Left renal pelvis (tissue), 4 donors: ENCODE measurements at places on chromosomes 5 and 9. TPM values are rescaled to one million over a fixed set of nuclear protein-coding genes. Genes with fewer than 3 reads are reported as not detected.

DNA sequence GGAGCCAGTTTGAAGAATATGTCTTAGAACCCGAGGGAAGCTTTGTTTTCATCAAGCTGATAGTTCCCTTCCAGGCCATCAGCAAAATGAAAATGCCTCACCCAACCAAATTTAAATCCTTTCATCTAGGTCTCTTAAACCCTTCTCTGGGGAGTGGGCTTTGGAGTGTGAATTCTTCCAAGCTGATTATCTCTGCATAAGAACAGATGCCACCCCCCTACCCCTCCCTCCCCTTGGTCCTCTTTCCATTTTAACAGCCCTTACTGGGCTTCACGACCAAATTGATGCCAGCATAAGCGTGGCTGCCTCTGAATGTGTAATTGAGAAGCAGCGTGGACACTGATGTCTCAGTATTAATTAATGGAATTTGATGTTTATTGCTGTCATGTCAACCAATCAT is 509.7 kb upstream of the CLINT1 start:
- no peak for DNase-seq

GRCh38 chr5:51495672-51496071 is 112.4 kb downstream of the ISL1 start:
- DNase-seq: no peak

- no peak for DNase-seq
Measured at GRCh38 chr5:108398964-108399363, 17.1 kb upstream of the FBXL17 start.

- DNase-seq: no peak
Measured at GRCh38 chr5:59130431-59130830, 547.6 kb downstream of the RAB3C start.

DNA sequence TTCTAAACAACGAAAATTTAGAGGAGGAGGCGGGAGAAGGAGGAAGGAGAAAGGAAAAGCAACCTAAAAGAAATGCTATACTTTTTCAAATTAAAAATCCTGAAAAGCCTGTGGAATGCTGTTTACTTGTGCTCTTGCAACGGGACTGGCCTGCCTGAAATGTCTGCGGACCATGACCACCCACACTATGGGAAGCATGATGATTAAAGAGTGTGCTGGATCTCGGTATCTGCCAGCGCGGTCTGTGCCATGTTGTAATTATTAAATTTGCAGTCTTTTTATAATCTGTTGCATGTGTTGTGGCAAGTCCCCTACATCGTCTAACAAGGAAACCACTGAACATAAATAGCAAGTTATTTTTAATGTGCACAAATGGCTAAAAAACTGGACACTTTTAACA is 111.4 kb downstream of the FANCC start:
- no peak for DNase-seq

DNA sequence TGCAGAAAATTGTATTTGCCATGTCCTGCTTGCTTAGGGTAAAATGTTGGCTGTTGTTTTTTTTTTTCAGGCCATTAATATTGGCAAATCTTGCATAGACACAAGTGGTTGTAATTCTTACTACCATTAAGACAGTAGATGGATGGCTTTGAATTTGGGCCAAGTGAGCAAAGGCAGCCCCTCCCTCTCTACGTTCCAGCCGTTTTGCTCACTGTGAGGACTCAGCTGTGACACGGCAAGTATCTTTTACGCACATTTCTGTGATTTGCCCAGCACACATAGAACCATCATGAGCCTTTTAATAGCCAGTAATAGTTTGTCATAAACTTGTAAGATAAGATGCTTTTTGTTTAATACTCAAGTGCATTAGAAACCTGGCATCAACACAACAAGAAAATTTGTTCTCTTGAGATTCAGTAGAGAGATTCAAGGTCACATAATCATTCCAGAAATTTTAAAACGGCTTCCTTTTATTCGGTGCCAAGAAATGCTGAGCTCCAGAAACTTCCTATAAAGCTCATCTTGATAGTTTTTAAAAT is 205.2 kb upstream of the ADCY2 start:
- DNase-seq: no peak

GRCh38 chr5:84080908-84081307 is 303.8 kb downstream of the EDIL3 start:
- DNase-seq: no peak

- DNase-seq: no peak
Measured at GRCh38 chr5:178116143-178116885, 3.0 kb downstream of the N4BP3 start.

DNA sequence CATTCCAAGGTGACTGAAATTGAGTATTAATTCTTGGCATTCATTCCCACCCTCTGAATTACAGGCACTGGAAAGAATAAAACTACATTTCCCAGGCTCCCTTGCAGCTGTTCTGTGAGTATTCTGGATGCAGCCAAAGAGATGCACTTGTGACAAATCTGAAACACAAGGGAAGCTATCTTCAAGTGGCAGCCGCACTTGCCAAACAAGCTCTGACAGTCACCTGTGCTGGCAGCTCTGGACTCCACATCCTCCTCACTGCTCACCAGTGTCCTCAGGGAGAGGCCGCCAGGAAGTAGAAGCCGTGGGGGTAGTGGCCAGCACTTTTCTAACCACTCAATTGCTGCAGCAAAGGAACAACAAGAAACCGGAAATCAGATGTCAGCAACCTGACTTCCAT is 275.0 kb downstream of the NR2F1-AS1 start:
- DNase-seq: no peak

DNA sequence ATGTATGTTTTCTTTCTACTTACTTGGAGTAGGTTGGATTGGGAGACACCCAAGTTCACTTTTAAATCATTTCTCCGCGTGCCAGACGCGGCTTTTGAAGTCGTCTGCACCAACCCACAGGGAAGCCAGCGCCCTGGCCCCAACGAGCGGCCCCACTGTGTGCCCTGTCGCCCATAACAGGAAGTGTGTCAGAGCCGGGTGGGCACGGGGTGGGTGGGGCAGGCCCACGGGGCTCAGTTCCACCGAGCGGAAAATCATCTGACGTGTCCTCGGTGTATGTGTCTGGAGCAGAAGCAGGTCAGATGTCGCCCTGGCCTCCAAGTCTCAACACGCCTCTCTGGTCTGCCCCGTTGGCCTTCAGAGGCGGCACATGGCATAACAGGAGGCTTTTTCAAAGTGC is 22.7 kb upstream of the SMIM23 start:
- DNase-seq: no peak

- no peak for DNase-seq
Measured at GRCh38 chr9:35341021-35341420, 148.9 kb upstream of the RUSC2 start.

GRCh38 chr5:72203251-72203845 is 96.1 kb downstream of the MAP1B start:
- DNase-seq: no peak

The FBXO4 gene
- 17.1 TPM for polyA plus RNA-seq

GRCh38 chr9:127735530-127736185 is 564 bp upstream of the TOR2A start:
- no peak for DNase-seq

GRCh38 chr9:117046666-117047327 is 359.7 kb downstream of the TRIM32 start:
- DNase-seq: no peak

The TNFSF15 gene
- 5.5 TPM for polyA plus RNA-seq

- DNase-seq: no peak
Measured at GRCh38 chr9:125304273-125304672, 42.6 kb downstream of the GAPVD1 start.

GRCh38 chr9:105484226-105484625 is 36.4 kb downstream of the FSD1L start:
- DNase-seq: no peak

The CCL27 gene
- polyA plus RNA-seq: 1.1 TPM

- DNase-seq: no peak
Measured at GRCh38 chr5:14464096-14464495, 117.5 kb upstream of the OTULINL start.

DNA sequence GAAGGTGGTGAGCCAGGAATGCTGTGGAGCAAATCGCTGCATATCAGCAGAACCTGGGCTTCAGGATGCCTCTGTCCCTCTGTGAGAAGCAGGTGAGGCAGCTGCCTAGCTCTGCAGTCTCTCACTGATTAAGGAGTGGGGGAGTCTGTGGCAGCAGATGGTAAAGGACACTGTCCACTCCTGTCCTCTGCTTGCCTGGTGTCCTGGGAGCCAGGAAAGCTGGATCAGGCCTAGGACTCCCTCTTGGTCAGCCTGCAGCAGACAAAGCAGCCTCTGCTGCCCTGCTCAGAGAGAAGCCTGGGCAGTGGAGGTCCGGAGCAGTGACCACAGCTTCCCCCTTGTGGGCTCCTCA is 214.7 kb downstream of the HSPA4 start:
- no peak for DNase-seq

- no peak for DNase-seq
Measured at GRCh38 chr9:134531220-134531970, 110.2 kb upstream of the COL5A1 start.

- no peak for DNase-seq
Measured at GRCh38 chr5:151151263-151151660, 6.3 kb downstream of the ANXA6 start.

- DNase-seq: no peak
Measured at GRCh38 chr5:151589878-151590570, 1.1 kb downstream of the FAT2 start.
